ENCODE measurements at places on chromosomes 4 and X.

GRCh38 chr4:98506462-98507132, 151.8 kb downstream of the TSPAN5 start:
- no peak for DNase-seq

DNA sequence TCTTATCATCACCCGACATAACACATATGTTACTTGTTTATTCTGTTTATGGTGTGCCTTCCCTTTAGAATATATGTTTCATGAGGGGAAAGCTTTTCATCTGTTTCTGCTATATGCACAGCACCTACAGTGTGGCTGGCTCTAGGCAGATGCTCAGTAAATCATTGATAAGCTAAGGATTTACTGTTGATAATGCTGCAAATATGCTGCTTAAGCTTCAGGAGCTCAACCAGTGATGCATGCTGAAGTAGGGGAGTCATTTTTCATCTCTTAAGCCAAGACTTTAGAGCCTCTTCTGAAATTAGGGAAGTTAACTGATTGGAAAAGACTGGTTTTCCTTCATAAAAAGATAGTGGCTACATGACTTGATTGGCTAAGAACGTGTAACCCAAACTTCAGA, 16.4 kb downstream of the FAT4 start:
- DNase-seq = no peak

DNA sequence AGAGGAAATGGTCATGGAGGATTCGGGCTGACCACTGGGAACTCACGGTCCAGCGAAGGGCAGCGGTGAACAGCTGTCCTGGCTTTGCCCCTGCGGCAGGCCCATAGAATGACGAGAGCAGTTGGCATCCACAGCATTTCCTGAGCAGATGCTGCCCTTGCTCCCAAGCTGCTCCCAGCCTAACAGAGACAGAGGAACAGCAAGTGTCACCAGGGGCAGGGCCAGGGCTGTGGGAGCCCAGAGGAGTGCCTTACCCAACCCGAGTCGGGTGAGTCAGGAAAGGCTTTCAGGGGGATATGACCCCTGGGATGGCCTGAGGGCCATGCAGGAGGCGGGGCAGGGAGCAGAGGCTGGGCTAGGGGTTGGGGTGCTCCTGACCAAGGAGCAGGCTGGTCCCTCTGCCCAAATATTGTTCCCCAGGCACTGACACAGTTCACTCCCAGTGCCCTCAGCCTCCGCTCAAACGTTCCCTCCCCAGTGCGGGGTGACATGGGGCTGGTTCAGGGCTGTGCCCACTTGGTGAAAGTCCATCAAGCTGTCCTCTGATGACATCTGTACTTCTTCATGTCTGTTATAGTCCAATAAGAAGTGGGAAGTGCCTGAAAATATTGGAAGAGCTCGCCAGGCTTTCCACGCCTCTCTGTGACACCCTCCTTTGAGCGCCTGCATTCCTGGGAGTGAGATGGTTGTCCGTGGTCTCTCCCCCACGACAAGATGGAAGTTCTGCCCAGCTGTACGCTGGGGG, 64.7 kb upstream of the GPR78 start:
- no peak for DNase-seq

DNA sequence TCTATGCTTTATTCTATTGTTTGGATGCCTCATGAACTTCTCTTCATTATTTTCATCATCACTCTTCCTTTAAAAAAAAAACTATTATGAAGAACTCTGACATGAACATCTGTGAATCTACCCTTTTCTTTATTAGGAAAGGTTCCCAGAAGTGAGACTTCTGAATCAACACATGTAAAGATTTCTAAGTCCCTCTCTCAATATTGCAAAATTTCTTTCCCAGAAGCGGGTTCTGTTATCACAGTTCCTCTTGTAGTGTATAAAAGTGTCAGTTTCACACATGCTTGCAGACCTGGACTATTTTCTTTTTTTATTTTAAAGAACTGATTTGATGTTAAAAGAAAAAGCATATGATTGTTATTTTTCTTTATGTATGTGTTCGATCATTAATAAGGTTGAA, 330.8 kb upstream of the KLF3 start:
- no peak for DNase-seq

- DNase-seq = no peak
Measured at GRCh38 chr4:175062183-175062592, 144.0 kb downstream of the ADAM29 start.

DNA sequence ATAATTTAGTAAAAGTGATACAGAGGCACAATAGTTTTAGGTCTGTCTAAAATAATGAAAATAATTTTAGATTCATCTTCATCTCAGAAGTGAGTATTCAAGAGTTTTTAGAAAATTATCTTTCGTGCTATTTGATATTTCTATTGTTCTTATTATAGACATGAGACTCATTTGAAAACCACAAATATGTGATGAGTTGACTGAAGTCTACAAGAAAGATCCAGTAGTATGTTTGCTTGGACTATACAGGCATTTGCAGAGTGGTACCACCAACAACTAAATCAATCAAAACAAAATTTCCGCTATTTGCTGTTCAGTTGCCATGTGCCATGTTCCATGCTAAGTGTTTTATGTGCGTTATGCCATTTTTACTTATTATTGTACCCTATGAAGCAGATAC, 1318.5 kb downstream of the STIM2 start:
- peak; percentile 3 for DNase-seq

DNA sequence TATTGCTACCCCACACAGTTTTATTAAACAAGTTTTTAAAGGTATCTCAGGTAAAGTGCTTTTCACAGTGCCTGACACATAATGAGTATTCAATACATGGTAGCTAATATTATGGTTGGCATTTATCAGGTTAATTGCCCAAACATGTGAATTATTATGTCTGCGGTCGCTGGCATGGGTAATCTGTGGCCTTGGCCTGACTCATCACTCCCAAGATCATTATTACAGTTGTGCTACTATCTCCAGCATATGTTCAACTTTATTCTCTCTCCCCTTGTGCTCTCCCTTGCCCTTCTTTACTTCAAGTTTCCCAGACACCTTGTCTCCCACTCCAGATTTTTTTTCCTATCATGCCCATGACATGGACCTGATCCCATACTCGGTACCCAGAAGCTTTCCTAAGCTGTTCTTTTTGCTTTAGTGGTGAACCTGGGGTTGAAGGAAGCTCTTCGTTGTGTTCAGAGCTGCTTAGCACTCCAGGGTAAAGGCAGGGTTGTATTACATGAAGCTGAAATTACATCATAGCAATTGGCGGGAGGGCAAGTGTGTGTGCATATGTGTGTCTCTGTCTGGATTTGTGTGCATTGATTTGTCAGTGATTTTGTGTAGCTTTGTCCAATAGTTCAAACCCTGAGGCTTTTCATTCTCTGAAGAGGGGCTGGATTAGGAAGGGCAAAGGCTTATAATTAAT, 176.5 kb upstream of the NRK start:
- DNase-seq = peak; percentile 45

DNA sequence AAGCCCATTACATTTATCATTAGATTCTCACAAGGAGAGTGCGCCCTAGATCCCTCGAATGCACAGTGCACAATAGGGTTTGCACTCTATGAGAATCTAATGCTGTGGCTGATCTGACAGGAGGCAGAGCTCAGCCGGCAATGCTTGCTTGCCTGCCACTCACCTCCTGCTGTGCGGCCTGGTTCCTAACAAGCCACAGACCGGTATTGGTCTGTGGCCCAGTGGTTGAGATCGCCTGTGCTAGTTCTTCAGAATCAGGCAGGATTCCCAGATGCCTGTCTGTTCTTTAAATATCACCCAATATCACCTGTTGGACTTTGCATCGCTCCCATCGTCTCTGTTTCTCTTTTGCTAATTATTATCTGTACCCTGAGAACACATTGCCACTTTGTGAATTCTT, 14.0 kb downstream of the DSPP start:
- DNase-seq = no peak

Measured in PC-3 (cell line).